Neural progenitor cell (in vitro differentiated cells): ENCODE measurements at places on chromosomes 4 and X.

DNA sequence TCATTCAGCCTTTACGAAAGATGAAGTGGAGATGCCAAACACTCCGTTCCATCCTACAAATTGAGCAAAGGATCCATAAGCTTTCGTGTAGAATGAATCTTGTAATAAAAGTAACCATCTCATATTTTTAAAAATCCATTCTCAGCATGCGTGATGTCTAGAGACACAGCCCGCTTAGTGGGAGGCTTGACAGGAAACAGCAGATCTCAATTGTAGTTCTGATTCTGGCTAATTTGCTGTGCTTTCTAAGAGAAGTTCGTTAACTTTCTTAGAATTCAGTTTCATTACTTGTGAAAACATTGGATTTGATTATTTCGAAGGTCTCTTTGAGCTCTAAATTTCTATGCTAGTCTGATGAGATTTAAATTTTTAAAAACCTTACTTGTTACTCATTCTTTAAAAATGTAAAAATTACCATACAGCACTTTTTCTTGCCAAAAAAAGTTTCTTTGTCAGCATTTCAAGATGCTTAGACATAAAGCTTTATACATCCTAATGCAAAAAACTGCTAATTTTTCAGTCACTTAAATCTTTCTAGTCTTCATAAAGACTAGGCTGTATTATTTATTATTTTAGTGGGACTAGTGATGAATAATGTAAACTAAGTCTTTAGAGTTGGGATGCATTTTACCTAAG is 66.9 kb upstream of the NEIL3 start:
- no peak for DNase-seq

GRCh38 chr4:92299152-92299551 is 4.6 kb upstream of the GRID2 start:
- DNase-seq, result no peak

DNA sequence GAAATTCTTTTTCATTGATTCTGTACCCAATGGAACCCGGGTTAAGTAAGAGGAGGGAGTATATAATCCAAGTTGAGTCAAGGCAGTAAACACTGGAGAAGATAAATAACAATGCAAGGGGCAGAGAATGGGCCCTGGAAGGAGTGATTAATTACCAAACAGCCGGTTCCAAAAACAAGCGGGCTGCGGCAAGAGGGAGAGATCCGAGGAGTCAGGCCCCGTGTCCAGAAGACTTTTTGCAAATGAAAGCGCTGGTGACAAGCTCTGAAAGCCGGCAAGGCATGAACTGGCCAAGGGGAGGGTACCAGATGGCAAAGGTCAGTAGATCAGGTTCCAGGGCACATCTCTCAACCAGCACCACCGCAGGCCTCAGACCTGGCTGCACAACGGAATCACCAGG is 294.9 kb downstream of the BCOR start:
- no peak for DNase-seq

DNA sequence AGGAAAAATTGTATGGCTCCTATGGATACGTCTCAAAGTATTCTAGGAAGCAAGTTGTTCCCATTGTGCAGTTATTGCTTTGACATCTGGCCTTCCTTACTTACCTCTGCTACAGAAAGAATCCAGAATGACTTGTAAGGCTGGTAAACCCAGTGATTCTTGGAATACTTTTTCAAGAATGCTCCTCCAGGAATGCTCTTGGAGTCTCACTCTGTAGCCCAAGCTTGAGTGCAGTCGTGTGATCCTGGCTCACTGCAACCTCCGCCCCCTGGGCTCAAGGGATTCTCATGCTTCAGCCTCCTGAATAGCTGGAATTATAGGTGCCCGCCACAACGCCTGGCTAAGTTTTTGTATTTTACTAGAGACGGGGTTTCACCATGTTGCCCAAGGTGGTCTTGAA is 38.1 kb downstream of the GAB1 start:
- no peak for DNase-seq

DNA sequence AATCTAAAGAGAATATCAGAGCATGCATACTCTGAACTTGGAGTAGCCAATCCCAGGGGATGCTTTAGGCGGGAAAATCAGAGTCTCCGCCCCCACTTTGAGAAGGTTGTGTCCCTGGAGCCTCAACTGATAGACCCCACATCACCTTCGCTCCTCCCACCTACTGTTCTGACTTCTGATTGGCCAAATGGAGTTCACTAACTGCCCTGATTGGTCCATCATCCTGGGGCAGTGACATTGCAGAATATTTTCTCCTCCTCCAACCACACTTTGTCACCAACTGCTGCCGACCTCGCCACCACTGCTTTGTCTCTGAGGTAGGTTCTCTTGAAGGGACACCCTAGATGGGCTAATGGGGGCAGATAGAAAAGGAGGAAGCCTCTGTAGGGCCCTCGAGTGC is 22.7 kb upstream of the SPACA5B start:
- DNase-seq, result no peak
